ENCODE measurements at places on chromosomes 12 and 14.

GRCh38 chr14:92471919-92472318 lies 41.7 kb upstream of the RIN3 start:
- no peak for DNase-seq
- H3K4me3 ChIP-seq = no peak overlapping the region
- H3K36me3 ChIP-seq = no peaks in the 10 kb centered on the region
- H3K27ac ChIP-seq = no peak overlapping the region

DNA sequence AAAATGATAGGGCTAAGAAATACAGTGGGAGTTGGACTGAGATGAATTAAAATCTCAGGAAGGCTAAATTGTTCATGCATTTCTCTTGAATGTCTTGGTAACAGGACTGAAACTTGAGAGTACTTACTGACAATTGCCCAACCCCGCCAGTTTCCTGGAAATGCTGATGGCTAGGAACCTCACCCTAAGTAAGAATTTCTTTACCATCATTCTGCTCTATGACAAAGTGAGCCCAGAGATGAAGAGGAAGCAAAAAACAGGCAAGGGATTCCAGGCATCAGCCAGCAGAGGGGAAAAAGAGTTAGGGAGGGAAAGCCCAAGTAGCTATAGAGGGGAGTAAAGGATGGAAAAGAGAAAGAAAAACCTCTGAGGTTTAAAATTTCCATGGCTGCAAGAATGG lies 397.7 kb downstream of the MDGA2 start:
- no peaks in the 10 kb centered on the region for H3K4me1 ChIP-seq
- no peak overlapping the region for H3K27ac ChIP-seq
- no peaks in the 10 kb centered on the region for H3K27me3 ChIP-seq
- no peak overlapping the region for H3K4me3 ChIP-seq

DNA sequence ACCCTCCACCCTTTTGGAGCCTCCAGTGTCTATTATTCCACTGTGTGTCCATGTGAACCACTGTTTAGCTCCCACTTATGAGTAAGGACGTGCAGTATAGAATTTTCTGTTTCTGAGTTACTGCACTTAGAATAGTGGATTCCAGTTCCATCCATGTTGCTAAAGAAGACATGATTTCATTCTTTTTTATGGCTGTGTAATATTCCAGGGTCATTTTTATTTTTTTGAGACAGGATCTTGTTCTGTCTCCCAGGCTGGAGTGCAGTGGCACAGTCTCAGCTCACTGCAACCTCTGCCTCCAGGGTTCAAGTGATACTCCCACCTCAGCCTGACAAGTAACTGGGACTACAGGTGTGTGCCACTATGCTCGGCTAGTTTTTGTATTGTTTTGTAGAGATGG lies 31.6 kb downstream of the EML1 start:
- no peak overlapping the region for H3K27ac ChIP-seq
- H3K36me3 ChIP-seq = no peaks in the 10 kb centered on the region
- H3K4me3 ChIP-seq = no peak overlapping the region
- H3K4me1 ChIP-seq = peaks cover 6% of the 10 kb centered on the region
- DNase-seq = no peak
- H3K27me3 ChIP-seq = peaks cover 10% of the 10 kb centered on the region

- H3K27me3 ChIP-seq = no peaks in the 10 kb centered on the region
- no peak overlapping the region for H3K27ac ChIP-seq
- peaks cover 8% of the 10 kb centered on the region for H3K4me1 ChIP-seq
- no peak overlapping the region for H3K4me3 ChIP-seq
- H3K36me3 ChIP-seq = peaks cover 2% of the 10 kb centered on the region
These were observed 5.5 kb upstream of the ZNF740 start for GRCh38 chr12:53174881-53175491.

- no peaks in the 10 kb centered on the region for H3K36me3 ChIP-seq
- no peaks in the 10 kb centered on the region for H3K27me3 ChIP-seq
- H3K4me1 ChIP-seq = no peaks in the 10 kb centered on the region
- no peak overlapping the region for H3K27ac ChIP-seq
- DNase-seq = no peak
- H3K4me3 ChIP-seq = no peak overlapping the region
These were observed 37.2 kb downstream of the DPF3 start for GRCh38 chr14:72856530-72857266.

All from CD4-positive, CD25-positive, alpha-beta regulatory T cell (primary cell).